Endodermal cell (in vitro differentiated cells): ENCODE measurements at places on chromosomes 13 and 19. TPM values are rescaled to one million over a fixed set of nuclear protein-coding genes. Genes with fewer than 3 reads are reported as not detected.
A peak's percentile ranks its signal among the peaks of the same experiment; 100 is the strongest.

The ZNF681 gene
- 3.2 to 4.1 TPM (median 3.5 TPM) in 3 replicates for total RNA-seq

The LGALS14 gene
- 0.77 TPM in 1 of 2 replicates, not detected in the other for total RNA-seq

The HSPBP1 gene
- 43.7 and 46.4 TPM in 2 replicates for total RNA-seq

DNA sequence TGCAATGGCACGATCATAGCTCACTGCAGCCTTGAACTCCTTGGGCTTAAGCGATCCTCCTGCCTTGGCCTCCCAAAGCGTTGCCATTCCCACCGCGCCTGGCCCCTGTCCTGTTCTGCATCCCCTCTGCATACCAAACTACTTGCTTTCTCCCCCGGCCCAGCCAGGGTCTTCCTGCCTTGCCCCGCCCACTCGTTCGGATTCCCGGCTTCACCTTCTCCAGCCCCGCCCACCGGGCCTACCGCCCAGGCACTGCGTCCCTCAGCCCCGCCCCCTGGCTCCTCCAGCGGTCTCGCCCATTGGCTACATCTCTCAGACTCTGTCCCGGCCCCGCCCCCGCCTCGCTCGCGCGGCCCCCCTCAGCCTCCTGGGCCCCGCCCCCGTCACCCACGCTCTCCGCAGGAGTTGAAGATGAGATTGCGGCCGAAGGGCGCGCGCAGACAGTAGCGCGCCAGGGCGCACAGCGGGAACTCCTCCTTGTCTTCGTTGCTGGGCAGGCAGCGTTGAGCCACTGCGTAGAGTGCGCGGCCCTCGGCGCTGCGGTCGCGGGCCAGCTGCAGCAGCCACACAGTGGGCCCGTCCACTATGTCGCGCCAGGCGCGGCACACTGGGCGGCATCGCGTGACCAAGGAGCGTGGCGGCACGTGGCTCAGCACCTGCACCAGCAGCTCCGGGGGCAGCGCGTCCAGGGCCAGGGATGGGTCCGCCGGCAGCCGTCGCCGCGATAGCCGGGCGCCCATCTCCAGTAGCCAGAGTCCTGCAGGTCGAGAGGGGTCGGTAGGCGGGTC is 19.0 kb downstream of the MRPS12 start:
- no peaks in the 10 kb centered on the region for H3K27me3 ChIP-seq
- H3K4me1 ChIP-seq: no peaks in the 10 kb centered on the region
- H3K4me3 ChIP-seq: no peak overlapping the region
- peak; percentile 99 for DNase-seq
- peaks cover 15% of the 10 kb centered on the region for H3K36me3 ChIP-seq

GRCh38 chr13:31826521-31826920 is 87.2 kb downstream of the RXFP2 start:
- H3K27me3 ChIP-seq: no peaks in the 10 kb centered on the region
- no peak overlapping the region for H3K27ac ChIP-seq
- H3K4me3 ChIP-seq: no peak overlapping the region
- no peak for DNase-seq
- no peaks in the 10 kb centered on the region for H3K36me3 ChIP-seq

DNA sequence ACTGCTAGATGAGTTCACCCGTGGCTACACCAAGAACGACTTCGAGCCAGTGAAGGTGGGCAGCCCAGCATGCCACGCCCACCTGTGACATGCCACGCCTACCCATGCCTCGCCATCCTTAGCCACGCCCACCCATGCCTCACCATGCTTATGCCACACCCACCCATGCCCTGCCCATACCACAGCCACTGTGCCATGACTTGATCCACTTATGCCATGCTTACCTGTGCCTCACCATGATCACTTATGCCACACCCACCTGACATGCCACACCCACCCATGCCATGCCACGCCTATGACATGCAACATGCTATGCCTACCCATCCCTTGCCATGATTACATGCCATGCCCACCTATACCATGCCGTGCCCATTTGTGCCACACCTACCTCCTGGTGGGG is 12.9 kb upstream of the USE1 start:
- peaks cover 63% of the 10 kb centered on the region for H3K36me3 ChIP-seq
- no peaks in the 10 kb centered on the region for H3K27me3 ChIP-seq

DNA sequence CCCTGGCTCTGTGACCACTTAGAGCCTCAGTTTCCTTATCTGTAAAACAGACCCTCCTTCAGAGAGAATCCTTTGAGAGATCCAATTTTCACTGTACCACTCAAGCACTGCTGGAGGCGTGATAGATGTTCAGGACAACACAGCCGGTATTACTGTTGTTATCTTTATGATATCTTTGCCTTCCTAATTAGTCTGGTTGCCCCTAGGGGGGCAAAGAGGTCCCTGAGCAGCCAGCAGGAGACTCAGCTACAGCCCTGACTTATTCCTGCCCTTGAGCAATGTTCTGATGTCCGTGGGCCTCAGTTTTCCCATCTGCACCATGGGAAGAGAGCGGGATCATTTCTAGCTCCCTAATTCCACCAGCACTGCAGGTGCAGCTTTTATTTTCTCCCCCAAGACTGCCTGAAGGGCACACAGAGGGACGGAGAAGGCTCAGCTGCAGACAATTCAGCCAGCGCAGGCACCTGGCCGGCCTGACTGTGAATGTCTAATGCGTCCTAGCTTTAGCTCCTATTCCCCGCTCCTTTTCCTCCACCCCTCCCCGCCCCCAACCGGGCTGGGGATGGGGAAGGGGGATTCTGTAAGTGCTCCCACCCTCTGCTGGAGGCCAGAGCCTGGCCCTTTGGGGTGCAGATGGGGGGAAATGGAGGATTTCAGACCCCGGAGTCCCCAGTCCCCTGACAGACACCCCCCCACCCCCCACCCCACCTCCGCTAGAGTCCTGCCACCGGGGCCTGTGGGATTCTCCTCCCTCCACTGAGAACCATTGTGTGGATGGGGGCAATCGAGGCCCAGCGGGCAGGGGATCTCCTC is 16.2 kb downstream of the TLE5 start:
- H3K36me3 ChIP-seq: no peaks in the 10 kb centered on the region
- no peak overlapping the region for H3K4me3 ChIP-seq
- peaks cover 5% of the 10 kb centered on the region for H3K4me1 ChIP-seq
- no peak overlapping the region for H3K27ac ChIP-seq
- H3K27me3 ChIP-seq: no peaks in the 10 kb centered on the region
- DNase-seq: peak; percentile 87

GRCh38 chr19:54478677-54479266 is 5.7 kb upstream of the CDC42EP5 start:
- no peaks in the 10 kb centered on the region for H3K27me3 ChIP-seq
- no peak overlapping the region for H3K4me3 ChIP-seq
- H3K36me3 ChIP-seq: no peaks in the 10 kb centered on the region
- no peak overlapping the region for H3K27ac ChIP-seq
- peak; percentile 83 for DNase-seq
- H3K4me1 ChIP-seq: no peaks in the 10 kb centered on the region

- no peaks in the 10 kb centered on the region for H3K4me1 ChIP-seq
- H3K4me3 ChIP-seq: no peak overlapping the region
- no peak overlapping the region for H3K27ac ChIP-seq
- H3K27me3 ChIP-seq: no peaks in the 10 kb centered on the region
These were observed 1741.2 kb upstream of the PCDH20 start for GRCh38 chr13:63156816-63157215.

The FGF22 gene
- total RNA-seq: 0.77 and 0.81 TPM in 2 replicates

The C19orf85 gene
- 0.29 to 0.62 TPM (median 0.38 TPM) in 3 replicates for total RNA-seq
